ENCODE measurements at places on chromosomes 3 and 15.
A peak's percentile ranks its signal among the peaks of the same experiment; 100 is the strongest.

GRCh38 chr15:51692154-51692553 is 10.9 kb downstream of the SCG3 start:
- DNase-seq: no peak

DNA sequence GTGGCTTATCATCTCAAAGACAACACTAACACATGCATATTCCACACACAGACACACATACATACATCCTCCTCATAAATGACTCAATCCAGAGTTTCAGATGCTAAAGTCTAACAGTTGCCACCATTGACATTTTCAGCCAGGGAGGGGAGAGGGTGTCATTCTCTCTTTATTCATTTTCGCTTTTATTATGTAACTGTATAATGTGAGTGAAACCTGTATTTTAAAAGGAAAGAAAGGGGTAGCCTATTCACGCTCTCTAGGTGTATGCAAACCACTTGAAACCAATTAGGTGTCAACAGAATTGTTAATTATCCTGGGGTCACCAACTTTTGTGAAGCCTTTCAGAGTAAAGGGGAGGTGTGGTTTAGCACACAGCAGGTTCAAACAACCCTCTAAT is 1282.9 kb downstream of the ROBO2 start:
- no peak for DNase-seq

DNA sequence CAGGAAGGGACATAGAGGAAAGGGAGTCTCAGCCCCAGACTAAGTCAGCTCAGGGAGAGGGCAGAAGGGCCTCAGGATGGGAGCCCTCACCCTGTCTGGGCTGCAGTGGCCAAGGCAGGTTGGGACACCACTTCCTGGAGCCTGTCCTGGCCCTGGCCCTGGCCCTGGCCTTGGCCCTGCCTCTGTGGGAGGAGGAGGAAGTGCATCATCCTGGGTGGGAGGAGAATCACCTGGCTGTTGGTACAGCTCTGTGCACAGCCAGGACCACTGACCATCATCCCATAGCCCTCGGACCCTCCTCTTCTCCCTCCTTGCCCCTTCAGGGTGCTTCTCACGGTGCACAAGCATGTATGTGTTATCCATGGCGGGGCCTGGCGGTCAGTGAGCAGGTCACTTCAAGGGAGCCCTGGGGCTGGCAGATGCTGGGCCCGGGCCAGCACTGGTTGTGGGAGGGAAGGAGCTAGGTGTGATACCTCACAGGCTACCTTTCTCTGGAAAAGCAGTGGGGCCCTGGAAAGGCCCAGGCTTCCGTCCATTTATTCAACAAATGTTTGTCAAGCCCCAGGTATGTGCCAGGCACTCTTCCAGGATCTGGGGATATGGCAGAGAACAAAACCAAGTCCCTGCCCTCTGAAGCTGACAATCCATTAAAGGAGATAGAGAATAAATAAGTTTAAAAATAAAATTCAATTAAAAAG is 8.2 kb upstream of the APEH start:
- DNase-seq: no peak

- no peak for DNase-seq
Measured at GRCh38 chr3:145963111-145963510, 197.9 kb downstream of the PLOD2 start.

GRCh38 chr3:149152420-149152819 is 23.0 kb downstream of the HPS3 start:
- no peak for DNase-seq

- DNase-seq: no peak
Measured at GRCh38 chr3:110623571-110623970, 448.0 kb upstream of the NECTIN3 start.

DNA sequence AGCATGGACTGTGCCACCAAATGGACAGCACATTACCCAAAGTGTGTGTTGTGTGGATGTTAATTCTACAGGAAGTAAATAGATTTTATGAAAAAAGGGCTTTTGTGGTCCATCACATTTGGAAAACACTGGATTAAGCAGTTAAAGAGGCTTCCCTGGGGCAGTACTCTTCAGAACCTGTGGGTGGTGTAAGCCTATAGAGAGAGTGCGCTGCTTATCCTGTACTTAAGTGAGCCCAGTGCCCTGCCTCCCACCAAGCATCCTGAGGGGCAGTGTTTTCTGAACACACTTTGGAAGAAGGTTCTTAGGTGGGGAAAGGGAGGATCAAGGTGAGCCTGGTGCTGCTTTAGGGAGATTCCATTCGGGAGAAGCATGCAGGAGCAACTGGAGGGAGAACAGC is 10.9 kb downstream of the TTLL3 start:
- DNase-seq: no peak

DNA sequence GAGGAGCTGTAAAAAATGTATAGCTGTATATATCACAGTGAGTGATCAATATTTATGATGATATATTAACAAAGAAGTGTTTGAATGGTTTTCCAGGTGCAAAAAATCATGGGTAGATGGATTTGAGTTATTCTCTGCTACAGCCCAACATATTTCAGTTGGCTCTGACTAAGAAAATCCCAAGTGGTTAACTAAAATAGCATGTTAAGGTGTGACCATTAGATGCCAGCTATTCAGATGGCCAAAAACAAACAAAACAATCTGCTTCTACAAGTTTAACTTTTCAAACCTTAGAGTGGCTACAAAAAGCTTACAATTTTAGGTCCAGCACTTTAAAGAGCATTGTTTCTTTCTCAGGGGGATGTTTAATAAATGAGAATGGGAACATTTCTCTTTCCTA is 67.5 kb downstream of the SEMA6D start:
- DNase-seq: no peak

- DNase-seq: no peak
Measured at GRCh38 chr3:135440233-135440632, 525.3 kb upstream of the PPP2R3A start.

DNA sequence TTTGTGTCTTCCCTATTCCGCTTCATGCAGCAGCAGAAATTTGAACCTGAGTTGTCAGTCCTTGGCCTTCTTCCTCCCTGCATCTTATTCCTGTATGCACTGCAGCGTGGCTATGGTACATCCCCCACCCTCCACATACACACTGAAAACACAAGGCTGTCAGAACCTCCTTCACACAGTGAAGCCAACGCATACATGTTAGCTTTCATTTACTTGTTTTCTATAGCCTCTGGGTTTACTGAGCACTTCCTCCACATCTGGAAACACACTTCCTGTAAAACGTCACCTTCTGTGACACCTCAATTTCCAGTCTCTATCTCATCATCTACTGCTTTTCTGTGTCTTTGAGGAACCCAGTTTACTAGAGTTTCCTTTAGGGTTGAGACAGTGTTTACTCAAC is 47.0 kb downstream of the SUSD5 start:
- DNase-seq: no peak

DNA sequence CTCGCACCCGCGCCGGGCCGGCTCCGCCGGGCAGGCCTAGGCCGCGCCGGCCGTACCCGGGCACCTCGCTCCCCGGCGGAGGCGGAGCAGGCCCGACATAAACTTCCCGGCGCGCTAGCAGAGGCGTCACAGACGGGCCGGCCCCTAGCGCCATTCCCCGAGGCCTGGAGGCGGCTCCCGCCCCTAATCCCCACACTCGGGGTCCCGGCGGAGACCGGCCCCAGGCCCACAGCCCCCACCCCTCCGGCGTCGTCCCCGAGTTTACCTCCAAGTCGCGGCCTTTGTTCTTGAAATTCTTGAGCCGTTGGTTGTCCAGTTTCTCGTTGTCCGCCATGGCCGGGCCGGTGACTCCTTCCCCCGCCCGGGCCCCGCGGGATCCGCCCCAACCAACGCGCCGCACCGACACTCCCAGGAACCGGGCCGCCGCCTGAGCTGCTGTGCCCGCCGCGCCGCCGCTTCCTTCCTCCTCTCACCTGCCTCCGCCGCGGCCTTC is 376 bp downstream of the KPNA4 start:
- peak; percentile 20 for DNase-seq

DNA sequence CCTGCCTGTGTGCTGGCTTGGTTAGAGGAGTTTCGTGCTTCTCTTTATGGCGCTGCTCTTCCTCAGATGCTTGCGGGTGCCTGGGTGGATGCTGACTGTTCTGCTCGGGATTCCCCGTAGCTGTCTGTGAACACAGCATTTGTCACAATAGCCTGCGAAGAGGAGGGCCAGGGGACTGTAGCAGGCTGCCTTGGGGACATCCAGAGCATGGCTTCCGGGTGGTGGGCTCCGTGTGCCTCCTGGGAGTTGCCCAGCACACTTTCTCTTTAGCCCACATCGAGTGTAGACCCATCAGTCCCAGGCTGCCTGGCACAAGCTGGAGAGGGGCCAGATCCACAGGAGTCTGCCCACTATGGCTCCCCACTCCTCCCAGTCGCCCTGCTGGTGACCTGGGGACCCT is 22.4 kb downstream of the LRRK1 start:
- DNase-seq: no peak

DNA sequence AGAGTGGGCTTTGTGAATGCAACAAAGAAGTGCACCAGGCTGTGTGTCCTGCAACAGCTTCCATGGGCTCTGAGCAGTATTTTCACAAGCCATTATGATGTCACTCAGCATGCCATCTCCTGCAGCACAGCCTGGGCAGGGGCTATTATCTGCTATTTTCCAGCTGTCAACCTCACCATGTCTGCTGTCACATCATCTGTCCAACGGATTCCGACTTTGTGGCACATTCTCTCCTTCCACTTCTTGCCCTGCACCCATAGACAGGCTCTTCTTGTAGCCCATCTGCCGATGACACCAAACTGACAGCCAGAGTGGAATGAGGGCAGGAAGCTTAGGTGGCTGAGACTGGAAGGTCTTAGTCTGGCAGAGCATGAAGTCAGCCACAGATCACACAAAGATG is 691.9 kb downstream of the NTRK3 start:
- no peak for DNase-seq

DNA sequence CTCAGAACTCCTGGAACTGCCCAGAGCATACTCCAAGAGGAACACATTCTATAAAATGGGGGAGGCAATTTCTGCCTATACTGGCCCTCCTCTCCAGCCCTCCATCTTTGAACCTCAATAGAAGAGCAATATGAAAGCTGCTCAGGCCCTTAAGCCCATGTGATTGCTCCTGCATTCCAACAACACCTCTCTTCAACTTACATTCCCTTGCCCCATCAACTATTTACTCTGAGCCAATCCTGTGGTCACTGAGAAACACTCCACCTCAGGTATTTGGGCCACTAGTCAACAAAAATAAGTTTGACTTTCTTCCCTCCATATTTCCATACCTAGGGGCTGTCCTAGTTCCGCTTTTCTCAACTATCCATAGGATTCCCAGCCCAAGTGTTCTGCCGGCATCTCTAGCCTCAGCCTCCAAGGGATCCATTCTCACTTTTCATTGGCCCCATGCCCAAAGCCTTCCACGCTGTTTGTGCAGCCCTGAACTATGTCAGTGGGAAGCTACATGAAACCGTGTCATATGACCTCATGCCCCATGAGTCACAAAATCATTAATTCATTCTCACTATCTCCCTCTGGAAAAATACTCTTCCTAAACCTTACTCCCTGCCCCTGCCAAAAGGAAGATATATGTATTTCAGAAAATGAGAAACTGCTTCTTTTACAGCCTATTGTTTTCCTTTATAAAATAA is 61.6 kb downstream of the GJD2 start:
- DNase-seq: no peak

DNA sequence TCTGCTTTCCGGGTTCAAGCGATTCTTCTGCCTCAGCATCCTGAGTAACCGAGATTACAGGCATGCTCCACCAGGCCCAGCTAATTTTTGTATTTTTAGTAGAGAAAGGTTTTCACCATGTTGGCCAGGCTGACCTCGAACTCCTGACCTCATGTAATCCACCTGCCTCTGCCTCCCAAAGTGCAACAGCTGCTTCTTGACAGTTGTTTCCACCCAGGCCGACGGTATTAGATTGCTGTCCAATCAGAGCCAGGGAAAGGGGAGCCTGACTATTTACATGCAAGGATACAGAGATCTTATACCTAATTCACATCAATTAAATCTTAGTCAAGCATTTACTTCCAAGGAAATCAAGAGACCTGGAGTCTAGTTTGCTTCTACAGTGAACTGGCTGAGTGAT is 4.0 kb upstream of the CAPN3 start:
- no peak for DNase-seq

DNA sequence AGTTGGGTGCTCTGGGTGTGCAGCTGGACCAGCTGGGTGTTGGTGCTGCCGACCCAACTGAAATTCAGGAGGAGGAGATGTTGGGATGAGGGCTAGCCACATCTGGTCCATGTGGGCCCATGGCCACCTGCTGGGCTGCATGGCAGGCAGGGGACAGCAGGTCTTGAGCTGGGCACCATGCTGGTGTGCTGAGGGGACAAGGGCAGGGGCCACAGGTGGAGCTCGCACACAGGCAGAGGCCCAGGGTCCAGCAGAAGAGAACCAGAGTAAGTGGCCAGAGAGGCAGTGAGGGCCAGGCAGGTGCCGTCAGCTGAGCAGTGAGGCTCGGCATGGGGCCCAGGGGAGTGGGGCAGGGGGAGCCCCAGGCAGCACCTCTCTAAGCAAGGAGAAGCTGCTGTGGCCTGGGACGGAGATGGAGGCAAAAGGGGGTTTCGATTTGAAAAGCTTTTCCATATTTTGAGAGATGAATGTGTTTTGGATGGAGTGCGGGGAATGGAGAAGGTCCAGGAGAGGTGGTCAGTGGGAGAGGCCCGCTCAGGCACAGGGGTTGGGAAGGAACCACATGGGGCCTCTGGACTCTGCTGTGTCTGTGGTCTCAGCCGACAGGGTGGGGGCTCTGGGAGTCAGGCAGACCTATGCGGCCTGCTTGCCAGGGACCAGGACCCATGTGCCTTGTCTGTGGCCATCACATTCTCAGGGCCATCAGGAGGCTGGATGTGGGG is 30.5 kb upstream of the PLXNA1 start:
- DNase-seq: no peak

- no peak for DNase-seq
Measured at GRCh38 chr3:115975796-115976195, 352.5 kb downstream of the GAP43 start.

DNA sequence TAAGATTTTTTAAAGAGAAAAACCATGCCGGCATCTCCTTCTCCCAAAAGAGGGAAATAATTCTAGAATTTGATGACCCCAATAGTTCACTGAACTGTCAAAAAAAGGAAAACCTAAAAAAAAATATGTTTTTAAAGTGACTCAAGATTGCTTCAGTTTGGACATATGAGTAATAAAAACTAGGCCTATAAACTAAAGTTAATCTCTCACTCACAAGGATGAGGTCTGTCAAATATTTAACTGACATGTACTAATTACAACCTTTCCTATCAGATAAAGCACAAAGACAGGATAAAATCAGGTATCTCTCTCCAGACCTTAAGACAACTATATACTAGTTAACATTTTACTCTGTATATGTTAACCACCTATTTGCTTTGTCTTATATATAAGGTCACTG is 231.9 kb downstream of the NSUN3 start:
- no peak for DNase-seq

- no peak for DNase-seq
Measured at GRCh38 chr3:111588527-111588926, 6.6 kb downstream of the ZBED2 start.

DNA sequence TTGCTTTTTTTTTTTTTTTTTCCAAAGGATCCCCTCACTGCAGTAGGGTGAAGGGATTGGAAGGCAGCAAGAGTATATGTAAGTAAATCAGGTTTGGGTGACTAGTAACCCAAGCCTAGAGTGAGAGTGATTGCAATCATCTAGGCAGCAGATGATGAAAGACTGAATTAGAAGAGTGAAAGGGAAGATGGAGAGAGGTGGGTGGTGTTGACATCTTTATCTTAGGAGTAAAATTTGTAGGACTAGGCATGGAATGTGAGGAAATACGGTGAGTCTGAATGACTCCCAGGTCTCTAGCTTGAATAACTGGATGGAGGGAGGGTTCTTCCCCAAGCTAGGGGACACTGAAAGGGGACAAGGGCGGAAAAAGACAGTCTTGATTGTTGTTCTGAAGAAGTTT is 63.4 kb downstream of the TPRG1 start:
- DNase-seq: no peak

- DNase-seq: no peak
Measured at GRCh38 chr3:45055032-45055410, 28.9 kb downstream of the CLEC3B start.

- no peak for DNase-seq
Measured at GRCh38 chr15:55586808-55587207, 1.3 kb downstream of the PYGO1 start.

All from stimulated activated CD4-positive, alpha-beta T cell treated with anti-CD3 and anti-CD28 coated beads, Interleukin-1b, Interleukin-23, amount 100 ng/mL, for 1 hour (primary cell).